ENCODE measurements at places on chromosomes 3 and 15. TPM values are rescaled to one million over a fixed set of nuclear protein-coding genes. Genes with fewer than 3 reads are reported as not detected.

DNA sequence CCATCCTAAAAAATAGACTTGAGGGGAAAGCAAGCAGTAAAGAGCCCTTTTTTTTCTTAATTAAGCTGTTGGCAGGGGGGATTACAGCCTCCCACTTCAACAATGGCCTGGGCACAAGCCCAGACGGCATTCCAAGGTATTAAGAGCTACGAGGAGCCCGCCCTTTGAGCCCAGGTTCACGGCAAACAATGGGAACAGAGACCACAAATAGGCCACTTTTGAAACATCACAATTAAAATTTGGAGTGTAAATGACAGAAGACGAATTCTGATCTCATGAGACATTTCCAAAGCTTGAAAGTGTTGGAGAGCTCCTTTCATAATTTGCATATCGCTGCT, 8.9 kb downstream of the CHSY1 start:
- H3K27me3 ChIP-seq, result no peaks in the 10 kb centered on the region
- no peak for DNase-seq
- peaks cover 58% of the 10 kb centered on the region for H3K4me1 ChIP-seq
- H3K36me3 ChIP-seq, result no peaks in the 10 kb centered on the region

The BHLHE40 gene
- total RNA-seq, result 2.2 TPM

- H3K4me1 ChIP-seq, result peaks cover 18% of the 10 kb centered on the region
- no peak overlapping the region for H3K4me3 ChIP-seq
- no peak overlapping the region for H3K27ac ChIP-seq
- DNase-seq, result no peak
- no peaks in the 10 kb centered on the region for H3K27me3 ChIP-seq
Measured at GRCh38 chr3:41653571-41654239, 308.2 kb downstream of the ULK4 start.

GRCh38 chr15:82137261-82137660, 91.4 kb upstream of the MEX3B start:
- no peaks in the 10 kb centered on the region for H3K27me3 ChIP-seq
- peaks cover 15% of the 10 kb centered on the region for H3K36me3 ChIP-seq
- no peaks in the 10 kb centered on the region for H3K4me1 ChIP-seq
- no peak overlapping the region for H3K27ac ChIP-seq
- no peak overlapping the region for H3K4me3 ChIP-seq

The CNTN4 gene
- total RNA-seq, result 1.1 TPM

The NANOGP8 gene
- 49.6 TPM for total RNA-seq

The CASR gene
- 0.56 TPM for total RNA-seq

- H3K4me3 ChIP-seq, result no peak overlapping the region
- no peak overlapping the region for H3K27ac ChIP-seq
- H3K4me1 ChIP-seq, result no peaks in the 10 kb centered on the region
- no peaks in the 10 kb centered on the region for H3K27me3 ChIP-seq
Measured at GRCh38 chr3:15476378-15476777, 45.1 kb downstream of the COLQ start.

GRCh38 chr3:180306691-180307090, 270.0 kb upstream of the PEX5L start:
- H3K27me3 ChIP-seq, result no peaks in the 10 kb centered on the region
- H3K27ac ChIP-seq, result no peak overlapping the region
- no peaks in the 10 kb centered on the region for H3K4me1 ChIP-seq

The HTR3E gene
- total RNA-seq, result not detected

The LINGO1 gene
- 63.1 TPM for total RNA-seq

GRCh38 chr3:138329127-138329983, at the start of gene NME9:
NME9 (minus strand) TSS chr3:138329851; CDS start chr3:138329335, 516 bp downstream.
- H3K36me3 ChIP-seq, result no peaks in the 10 kb centered on the region
- no peaks in the 10 kb centered on the region for H3K27me3 ChIP-seq
- no peak within 1 kb of the TSS for H3K27ac ChIP-seq
- DNase-seq, result peak; percentile 98
